Activated T-helper 1 cell treated with Interleukin-2 at 50 U/mL for 16 hours (primary cell): ENCODE measurements at places on chromosomes 3 and 15.

- DNase-seq = no peak
These were observed 76.6 kb downstream of the AQP9 start for GRCh38 chr15:58214591-58215340.

- no peak for DNase-seq
These were observed 161.6 kb upstream of the ANKRD28 start for GRCh38 chr3:15959434-15959811.

- no peak for DNase-seq
These were observed 10.6 kb downstream of the ATP2C1 start for GRCh38 chr3:130904491-130904890.

GRCh38 chr3:129181819-129182218 is 1.9 kb downstream of the CNBP start:
- no peak for DNase-seq

- no peak for DNase-seq
These were observed 547.7 kb upstream of the MCTP2 start for GRCh38 chr15:93683651-93684050.

GRCh38 chr15:34821831-34822230 is 26.5 kb upstream of the ACTC1 start:
- no peak for DNase-seq

DNA sequence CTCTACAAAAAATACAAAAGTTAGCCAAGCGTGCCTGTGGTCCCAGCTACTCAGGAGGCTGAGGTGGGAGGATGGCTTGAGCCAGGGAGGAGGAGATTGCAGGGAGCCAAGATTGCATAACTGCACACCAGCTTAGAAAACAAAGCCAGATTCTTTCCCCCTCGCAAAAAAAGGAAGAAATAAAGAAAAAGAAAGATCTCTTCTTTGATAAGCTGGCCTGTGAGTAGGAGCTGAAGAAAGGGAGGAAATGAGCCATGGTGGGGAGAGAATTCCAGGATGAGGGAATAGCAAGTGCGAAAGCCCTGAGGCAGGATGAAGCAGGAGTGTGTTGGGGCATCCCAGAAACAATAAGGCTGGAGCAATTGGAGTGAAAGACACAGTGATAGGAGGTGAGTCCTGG is 24.5 kb upstream of the TOP2B start:
- DNase-seq = no peak

GRCh38 chr15:68626739-68627138 is 47.9 kb downstream of the CORO2B start:
- no peak for DNase-seq

DNA sequence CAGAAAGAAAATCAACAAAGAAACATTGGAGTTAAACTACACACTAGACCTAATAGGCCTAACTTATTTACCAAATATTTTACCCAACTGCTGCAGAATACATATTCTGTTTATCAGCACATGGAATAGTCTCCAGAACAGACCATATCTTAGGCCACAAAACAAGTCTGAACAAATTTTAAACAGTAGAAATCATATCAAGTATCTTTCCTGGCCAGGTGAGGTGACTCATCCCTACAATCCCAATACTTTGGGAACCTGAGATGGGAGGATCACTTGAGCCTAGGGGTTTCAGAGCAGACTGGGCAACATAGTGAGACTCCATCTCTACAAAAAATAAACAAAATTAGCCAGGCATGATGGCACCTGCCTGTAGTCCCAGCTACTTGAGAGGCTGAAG is 18.1 kb upstream of the KPNA4 start:
- DNase-seq = no peak

- no peak for DNase-seq
These were observed 144.2 kb downstream of the LRTM1 start for GRCh38 chr3:54783611-54784010.

DNA sequence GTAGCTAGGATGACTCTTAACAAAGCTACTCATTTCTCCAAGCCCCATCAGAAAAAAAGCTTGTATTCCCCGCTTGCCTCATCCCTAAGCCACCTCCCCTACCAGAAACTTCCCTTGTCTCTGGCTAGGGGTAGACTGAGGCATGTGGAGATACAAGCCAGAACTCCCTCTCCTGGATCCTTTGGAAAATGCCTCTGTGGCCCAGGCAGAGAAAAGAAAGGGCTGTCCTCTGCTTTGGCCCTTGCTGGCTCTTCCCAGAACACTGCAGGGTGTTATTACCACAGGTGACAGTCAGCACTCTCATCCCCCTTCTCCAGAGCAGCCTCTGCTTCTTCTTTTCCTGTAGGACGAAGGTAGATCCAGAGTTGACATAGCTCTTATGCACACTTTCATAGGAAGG is 15.2 kb downstream of the RMDN3 start:
- DNase-seq = no peak

- DNase-seq = no peak
These were observed 37.6 kb upstream of the RGMA start for GRCh38 chr15:93126599-93126998.

DNA sequence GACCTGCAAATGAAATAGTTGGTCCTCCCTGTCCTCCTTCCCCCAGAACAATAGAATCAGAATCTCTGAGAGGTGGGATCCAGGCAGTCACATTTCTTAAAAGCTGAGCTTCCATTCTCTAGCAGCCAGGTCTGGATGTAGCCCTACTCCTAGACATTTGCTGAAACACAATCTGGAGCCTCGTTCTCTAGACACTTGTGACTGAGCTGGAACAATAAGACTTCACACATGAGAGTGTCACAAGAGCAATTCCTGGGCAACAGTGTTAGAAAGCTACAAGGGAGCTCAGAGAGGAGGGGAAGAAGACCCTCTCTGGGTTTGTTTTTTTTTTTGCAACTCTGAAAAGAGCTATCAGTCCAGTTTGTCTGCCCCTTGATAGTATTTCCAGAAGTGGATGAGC is 14.5 kb downstream of the CORO2B start:
- DNase-seq = no peak

DNA sequence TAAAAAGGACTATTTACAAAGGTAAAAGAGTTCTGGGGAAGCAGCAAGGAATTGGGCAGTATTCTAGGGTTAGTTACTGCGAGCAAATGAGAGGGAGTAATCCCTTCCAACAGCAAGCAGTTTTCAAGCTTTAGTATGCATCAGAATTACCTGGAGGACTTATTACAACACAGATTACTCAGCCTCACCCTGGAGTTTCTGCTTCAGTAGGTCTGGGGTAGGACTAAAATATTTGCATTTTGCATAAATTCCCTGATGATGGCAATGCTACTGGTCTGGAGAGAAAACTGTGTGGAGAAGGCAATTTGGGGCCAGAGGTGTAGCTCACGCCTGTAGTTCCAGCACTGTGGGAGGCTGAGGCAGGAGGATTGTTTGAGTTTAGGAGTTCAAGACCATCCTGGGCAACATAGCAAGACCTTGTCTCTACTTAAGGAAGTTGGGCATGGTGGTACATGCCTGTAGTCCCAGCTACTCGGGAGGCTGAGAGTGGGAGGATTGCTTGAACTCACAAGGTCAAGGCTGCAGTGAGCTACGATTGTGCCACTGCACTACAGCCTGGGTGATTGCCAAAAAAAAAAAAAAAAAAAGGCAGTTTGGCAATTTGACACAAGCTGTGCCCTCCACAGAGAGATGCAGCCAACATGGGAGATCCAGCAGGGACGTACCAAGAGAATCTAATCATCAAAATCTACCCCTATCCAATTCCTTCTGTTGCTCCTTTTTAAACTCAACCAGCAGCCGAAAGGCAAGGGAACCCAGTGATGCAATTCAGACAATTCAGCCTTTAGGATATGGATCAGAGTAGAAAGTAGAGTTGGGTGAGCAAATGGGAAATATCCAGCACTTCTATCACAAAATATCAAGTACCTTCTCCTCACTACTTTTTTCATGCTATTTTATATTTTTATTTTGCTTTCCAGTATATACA is 27.1 kb upstream of the AP4E1 start:
- DNase-seq = no peak

DNA sequence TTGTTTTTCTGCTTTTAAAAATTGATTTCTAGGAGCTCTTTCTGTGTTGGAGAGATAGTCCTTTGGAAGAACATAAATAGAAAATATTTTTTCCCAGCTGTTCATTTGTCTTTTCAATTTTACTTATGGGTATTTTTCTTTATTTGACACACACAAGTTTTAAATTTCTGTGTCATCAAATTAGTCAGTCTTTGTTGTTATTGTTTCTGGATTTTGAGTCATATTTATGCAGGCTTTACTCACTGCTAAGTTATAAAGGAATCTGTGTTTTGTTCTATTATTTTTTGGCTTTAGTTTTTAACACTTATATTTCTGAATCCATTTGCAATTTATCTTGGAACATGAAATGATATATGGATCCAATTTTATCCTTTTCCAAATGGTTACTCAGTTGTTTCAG is 5.9 kb upstream of the GHSR start:
- DNase-seq = no peak

DNA sequence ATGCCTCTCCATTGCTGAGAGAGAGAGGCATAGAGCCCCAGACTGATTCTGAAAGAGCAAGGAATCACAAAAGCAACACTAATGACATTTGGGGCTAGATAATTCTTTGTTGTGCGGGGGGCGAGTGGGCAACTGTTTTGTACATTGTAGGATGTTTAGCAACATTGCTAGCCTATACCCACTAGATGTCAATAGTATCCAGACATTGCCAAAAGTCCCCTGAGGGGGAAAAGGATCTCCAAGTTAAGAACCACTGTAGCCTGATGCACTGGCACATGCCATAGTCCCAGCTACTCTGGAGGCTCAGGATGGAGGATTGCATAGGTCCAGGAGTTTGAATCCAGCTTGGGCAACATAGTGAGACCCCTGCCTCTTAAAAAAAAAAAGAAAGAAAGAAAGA is 22.8 kb upstream of the GOLM2 start:
- DNase-seq = no peak

DNA sequence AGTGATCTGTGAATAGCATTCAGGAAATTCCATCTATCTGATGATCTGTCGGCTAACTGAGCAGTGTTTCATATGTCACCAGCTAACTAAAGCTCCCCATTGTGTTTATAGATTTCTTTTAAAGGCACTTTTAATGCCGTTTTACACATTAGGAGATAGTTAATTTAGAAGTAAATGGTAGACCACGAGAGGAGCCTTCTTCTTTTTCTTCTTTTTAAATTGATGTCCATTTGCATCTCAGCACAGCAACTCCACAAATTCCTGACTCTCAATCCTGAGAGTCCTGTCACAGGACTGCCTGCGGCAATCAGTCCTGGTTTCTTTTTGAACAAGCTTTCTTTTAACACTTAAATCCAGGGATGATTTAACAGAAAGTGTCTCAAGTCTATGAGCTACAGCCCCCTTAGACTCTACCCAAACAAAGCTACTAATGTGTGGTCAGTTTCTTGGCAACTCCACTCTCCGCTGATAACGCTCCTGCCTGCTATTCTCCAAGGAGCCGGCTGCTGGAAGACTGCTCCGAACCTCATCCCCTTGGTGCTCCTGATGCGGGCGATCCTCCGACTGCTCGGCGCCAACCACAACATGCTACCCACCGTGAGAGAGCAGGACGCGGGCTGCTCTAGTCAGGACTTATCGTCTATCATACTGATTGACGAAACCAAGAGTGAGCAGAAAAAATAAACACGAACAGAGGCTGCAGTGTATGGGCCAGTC is 421.4 kb downstream of the MECOM start:
- DNase-seq = no peak

DNA sequence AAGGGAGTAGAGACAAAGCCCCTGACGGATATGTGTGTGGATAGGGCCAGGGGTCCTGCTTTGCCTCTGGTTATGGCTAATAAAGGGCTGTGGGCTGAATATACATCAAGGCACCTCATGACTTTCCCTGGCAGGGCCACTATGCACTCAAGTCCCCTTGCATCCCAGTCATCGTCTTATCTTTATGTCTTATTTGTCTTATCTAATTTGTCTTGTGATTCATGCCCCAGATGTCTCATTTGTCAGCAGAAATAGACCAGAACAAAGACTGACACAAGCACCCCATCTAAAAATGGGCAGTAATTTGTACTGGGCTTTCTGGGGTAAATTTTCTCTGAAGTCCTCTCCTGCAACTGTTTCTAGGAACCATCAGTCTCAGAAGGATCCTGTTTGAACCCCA is 68.6 kb downstream of the ITGA11 start:
- DNase-seq = no peak

DNA sequence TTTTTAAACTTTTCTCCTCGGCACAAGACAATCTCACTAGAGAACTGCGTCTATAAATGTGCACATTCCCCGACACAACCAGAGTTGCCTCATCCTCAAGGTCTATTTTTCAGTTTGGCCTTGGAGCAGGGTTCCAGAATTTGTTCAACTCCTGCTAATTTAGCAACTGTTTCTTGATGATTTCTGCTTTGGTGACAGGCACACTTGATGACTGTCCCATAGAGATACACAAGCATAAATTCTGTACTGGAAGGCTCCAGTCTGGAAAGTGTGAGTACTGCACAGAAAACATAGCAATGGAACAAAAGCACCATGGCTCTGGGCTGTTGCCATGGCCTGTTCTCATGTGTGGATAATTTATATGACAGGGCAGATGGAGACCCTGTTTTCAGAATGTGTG is 379.6 kb upstream of the PDZRN3 start:
- DNase-seq = no peak

DNA sequence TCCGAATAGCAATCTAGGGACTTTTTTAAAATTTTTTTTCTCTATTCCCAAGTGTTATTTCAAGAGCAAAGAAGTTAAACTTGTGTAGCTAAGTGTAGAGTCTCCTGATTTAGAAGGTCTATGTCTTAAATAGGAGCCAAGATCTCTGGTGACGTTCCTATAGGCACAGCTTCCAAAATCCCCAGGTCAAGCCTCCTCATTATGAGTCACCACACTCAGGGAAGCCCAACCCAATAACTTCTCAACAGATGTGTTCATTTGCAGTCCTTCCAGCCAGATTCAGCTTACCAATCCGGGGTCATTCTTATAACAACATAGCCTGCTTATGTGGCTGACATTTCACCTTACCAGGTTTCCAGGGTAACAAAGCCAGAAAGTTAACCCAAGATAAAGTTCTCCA is 270.3 kb downstream of the IL5RA start:
- DNase-seq = no peak

DNA sequence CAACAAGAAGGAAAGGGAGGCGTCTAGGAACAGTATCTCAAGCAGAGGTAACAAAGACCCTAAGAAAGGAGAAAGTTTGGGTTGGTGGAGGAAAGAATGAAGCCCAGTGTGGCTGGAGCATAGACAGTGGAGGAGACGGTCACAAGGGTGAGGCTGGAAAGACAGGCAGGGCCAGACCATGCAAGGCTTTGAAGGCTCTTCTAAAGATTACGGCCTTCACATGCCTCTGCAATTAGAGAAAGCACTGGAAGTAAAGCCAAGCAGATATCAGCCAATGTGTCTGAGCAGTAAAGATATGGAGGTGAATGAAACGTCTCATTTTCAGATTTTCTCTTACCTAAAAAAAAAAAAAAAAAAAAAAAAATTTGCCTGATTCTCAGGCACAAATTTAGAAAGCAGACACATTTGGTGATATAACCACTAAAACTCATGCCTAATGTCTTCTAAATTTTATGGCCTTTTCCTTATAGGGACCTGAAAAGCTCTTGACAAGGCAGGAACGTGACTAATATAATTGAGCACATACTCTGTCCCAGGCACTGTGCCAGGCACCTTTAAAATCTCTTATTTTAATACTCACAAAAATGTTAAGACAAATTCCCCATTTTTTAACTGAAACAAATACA is 184.1 kb downstream of the MECOM start:
- no peak for DNase-seq

- no peak for DNase-seq
These were observed 42.3 kb upstream of the TNFAIP8L3 start for GRCh38 chr15:51137024-51137423.

GRCh38 chr3:138254216-138254615 is 67.1 kb downstream of the ARMC8 start:
- DNase-seq = no peak
